ENCODE measurements at places on chromosomes 13 and 19. TPM values are rescaled to one million over a fixed set of nuclear protein-coding genes. Genes with fewer than 3 reads are reported as not detected.

- DNase-seq: no peak
Observed at GRCh38 chr13:47639738-47640447, 361.2 kb downstream of the SUCLA2 start.

DNA sequence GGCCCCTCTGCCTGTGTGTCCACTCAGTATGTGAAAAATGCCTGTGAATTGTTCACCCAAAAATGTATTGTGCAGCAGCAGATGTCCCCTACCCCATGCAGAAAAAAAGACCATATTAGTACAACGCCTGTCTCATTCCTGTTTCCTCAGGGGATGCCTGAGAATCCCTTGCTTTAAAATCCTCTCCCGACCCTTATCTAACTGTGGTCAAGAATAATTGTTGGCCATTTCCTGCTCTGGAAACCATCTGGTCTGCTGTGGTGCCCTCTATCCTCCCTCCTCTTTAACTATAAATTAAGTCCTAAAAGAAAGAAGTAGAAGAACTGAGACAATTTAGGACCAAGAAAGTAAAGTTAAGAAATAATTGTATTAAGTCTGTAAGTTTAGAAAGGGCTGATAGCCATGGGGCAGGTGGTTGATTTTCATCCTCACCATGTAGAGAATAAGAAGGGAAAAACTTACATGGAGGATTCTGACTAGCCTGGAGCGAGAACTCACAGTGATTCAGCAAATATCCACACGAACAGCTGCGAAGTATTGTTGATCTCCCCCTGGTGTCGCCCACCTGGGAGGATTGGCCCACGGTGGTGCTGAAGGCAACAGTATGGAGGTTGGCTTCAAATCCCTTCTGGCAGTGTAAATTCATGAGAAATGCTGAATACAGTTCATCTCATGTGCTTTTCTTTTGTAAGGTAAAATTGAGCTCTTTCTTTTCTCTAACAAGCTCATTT lies 85.6 kb downstream of the COL4A2 start:
- no peak for DNase-seq

DNA sequence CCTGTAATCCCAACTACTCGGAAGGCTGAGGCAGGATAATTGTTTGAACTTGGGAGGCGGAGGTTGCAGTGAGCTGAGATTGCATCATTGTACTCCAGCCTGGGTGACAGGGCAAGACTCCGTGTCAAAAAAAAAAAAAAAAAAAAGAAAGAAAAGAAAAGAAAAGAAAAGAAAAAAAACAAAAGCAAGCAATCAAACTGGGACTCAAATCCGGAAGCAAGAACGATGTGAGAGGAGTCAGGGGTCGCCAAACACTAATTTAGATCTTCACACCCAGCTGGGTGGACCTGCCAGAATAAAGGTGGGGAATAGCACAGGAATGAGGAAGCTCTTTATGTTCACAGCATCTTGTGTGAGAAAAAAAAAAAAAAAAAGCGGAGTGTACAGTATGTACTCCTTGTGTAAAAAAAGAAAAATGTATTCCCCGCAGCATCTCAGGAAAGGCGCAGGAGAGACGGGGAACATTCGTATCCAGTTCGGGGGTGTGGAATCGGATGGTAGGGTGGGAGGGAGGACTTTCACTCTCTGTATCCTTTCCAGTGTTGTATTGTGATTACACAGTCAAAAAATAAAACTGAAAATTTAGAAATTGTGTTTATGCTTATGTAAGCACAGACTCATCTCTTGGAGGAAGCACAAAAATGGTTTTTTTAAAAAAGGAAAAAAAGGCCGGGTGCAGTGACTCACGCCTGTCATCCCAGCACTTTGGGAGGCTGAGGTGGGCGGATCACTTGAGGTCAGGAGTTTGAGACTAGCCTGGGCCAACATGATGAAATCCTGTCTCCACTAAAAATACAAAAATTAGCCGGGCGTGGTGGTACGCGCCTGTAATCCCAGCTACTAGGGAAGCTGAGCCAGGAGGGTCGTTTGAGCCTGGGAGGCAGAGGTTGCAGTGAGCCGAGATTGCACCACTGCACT lies 7.6 kb downstream of the DNAJB1 start:
- no peak for DNase-seq

- no peak for DNase-seq
Observed at GRCh38 chr19:4802711-4803110, 11.2 kb downstream of the FEM1A start.

- no peak for DNase-seq
Observed at GRCh38 chr13:51035978-51036377, 75.1 kb downstream of the C13orf42 start.

GRCh38 chr13:92769046-92769445 lies 457.6 kb upstream of the GPC6 start:
- no peak for DNase-seq

- no peak for DNase-seq
Observed at GRCh38 chr19:2018752-2019151, 3.2 kb upstream of the BTBD2 start.

ZNF431 gene
- 36.2 TPM for total RNA-seq

All from lung (tissue), 17 donors.